ENCODE measurements at places on chromosomes 2 and 18.

- no peak for DNase-seq
Measured at GRCh38 chr2:63124850-63125249, 74.2 kb downstream of the OTX1 start.

GRCh38 chr2:10447300-10447894 lies 730 bp downstream of the ODC1 start:
- peak; percentile 47 for DNase-seq

GRCh38 chr2:133972297-133972696 lies 281.6 kb upstream of the MGAT5 start:
- no peak for DNase-seq

DNA sequence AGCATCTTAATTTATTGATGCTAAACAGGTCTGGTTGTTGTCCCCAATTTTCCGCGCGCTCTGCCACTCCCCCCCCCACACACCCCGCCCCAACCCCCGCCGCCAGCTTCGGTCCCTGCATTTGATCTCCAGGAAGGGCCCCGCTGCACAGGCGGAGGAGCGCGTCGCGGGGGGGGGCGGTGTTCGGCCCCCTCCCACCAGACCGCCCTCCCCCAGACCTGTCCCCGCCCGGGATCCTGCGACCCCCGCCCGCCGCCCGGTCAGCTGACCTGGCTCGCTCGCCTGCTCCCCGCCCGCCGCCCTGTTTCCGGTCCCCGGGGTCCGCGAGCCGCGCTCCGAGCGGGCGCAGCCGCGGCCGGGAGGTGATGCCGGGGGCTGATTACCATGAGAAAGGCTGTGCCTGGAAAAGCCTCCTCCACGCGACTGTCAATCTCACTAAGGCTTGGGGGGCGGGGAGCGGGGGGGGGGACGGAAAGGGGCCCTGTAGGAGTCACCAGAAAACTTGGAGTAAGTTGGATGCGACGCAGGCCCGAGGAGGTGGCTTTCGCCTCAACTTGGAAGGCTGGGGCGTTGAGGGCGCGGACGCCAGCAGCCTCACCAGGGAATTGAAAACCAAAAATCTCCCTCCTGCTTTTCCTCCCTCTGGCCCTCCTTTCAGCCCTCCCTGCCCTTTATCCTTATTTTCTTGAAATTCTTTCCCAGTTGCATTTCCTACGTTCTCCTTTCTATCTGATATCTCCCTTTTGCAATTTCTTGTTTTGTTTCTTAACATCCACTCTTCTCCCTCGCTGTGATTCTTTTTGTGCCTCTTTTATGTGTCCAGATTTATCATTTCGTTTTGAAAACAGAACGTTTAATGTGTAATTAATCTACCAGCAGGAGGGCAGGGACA lies 4.4 kb upstream of the ZEB2 start:
- DNase-seq = no peak

DNA sequence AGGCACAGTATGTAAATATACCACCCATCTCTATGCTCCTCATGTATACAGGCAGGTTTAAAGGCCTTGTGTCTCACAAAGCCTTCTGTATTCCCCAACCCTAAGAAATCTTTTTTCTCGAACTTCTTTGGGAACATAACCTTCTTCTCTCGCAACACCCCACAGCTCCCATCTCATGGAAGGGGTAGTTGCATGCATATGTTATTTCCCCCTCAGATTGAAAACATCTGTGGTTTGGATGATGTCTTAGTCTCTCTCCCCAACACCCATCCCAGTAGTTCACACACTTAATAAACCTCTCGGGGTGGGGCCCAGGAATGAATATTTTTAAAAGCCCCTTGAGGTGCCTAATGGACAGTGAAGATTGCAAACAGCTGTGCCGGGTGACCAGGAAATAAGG lies 21.0 kb upstream of the HDAC4 start:
- no peak for DNase-seq

- DNase-seq = no peak
Measured at GRCh38 chr18:58038063-58038462, 6.0 kb upstream of the NEDD4L start.

- DNase-seq = no peak
Measured at GRCh38 chr2:70691497-70692140, 76.4 kb downstream of the ADD2 start.

DNA sequence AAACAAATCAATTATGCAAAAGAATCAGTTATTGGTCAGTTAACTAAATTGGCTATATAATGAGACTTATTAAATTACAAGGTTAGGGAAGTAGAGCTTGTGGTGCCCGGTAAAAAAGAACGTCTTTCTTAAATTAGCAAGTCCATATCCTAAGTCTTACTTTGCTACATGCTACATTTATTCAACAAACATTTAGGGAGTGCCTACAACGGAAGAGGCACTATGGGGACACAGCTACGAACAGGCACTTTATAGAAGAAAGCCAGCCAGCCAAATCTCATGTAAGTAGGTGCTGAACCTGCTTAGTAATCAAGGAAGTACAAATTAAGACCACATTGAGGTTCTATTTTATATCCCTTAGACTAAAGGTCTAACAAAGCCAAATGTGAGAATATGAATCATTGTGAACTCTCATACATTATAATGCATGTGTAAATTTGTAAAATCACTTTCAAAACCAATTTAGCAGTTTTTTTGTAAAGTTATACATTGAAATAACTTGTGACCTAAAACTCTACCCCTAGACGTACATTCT lies 59.9 kb downstream of the PDK1 start:
- no peak for DNase-seq

DNA sequence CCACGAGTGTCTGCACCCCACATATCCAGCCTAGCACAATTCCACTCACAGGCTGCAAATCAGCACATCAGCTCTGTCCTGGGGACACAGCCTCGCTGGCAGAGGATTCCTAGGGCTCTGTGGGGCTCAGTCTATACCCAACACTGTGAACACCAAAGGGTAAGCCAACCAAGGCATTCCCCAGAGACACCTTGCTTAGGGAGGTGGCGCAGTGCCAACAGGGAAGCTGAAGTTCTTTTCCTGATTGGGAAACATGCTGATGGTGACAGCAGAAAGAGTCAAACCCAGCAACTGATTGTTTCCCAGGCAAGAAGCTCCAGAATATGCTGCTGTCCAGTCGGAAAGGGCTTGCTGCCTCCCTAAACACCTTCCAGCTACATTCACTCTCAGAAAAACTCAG lies 55.8 kb downstream of the TTC32 start:
- DNase-seq = no peak

- no peak for DNase-seq
Measured at GRCh38 chr2:23711979-23712755, 214.8 kb downstream of the ATAD2B start.

- DNase-seq = no peak
Measured at GRCh38 chr2:68292108-68292710, 27.5 kb downstream of the CNRIP1 start.

GRCh38 chr18:56678836-56679565 lies 27.8 kb downstream of the WDR7 start:
- DNase-seq = no peak

DNA sequence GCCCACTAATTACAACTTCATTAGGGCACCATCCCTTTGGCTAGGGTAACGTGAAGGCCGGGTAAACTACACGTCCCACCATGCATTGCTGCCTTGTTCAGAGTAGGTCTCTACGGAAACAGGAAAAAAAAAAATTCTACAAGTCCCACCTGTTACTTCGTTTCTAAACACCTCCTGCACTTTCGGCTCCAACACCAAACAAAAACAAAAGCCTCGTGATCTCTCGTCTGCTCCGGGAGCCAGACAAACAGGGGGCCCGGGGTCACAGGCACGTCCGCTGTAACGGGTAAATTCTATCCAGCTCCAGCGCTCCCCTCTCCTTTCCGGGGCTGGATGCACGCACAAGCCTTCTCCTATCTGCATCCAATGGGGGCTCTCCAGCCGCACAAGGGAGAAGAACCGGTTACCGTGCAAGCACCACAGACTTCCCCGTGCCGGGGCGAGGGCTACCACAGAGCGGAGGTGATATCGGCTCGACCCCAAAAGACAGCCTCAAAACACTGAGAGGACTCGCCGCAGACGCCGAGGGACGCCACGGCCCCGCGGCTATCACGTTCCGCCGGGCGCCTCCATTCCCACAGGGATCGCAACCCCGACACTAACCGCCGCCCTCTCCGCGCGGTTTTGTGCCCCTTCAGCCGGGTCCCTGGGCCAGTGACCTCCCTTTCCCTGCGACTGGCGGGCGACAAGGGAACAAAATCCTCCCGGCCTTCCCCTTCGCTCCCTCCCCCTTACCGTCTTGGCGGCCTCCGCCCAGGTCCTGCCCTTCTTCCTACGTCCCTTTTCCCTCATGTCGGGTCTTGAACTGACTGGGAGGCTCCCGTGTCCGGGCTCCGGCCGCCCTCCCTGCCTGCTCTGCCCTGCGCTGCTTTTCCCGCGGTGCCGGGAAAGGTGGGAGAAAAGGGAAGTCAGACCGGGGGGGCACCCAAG lies 591 bp downstream of the ASXL2 start:
- DNase-seq = peak; percentile 49

DNA sequence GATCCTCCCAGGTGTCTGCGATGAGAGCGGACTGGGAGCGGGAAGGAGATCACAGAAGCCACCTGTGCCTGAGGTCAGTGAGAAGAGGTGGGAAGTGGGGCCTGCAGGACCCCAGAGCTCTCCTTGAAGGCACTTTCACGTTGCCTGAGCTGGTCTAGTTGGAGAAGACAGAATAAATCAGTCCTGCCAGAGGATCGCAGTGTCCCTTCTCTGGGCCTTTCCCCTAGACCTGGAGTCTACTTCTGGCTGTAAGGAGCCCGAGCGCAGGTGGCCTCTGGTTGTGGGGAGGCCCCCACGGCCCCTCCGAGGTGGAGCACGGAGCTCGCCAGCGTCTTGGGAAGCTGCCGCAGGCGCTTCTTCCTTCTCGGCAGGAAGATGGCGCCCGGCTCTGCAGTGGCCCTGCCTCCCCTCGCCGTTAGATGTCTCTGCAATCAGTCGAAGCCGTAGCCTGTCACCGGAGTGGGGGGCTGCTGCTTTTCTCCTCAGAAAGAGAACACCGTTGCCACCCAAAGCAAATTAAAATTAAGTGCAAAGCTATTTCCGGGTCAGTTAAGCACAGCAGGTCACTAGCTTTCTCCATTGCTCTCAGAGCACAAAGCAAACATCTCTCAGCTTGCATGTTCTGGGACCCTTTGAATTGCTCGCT lies 212.0 kb upstream of the MYT1L start:
- no peak for DNase-seq

DNA sequence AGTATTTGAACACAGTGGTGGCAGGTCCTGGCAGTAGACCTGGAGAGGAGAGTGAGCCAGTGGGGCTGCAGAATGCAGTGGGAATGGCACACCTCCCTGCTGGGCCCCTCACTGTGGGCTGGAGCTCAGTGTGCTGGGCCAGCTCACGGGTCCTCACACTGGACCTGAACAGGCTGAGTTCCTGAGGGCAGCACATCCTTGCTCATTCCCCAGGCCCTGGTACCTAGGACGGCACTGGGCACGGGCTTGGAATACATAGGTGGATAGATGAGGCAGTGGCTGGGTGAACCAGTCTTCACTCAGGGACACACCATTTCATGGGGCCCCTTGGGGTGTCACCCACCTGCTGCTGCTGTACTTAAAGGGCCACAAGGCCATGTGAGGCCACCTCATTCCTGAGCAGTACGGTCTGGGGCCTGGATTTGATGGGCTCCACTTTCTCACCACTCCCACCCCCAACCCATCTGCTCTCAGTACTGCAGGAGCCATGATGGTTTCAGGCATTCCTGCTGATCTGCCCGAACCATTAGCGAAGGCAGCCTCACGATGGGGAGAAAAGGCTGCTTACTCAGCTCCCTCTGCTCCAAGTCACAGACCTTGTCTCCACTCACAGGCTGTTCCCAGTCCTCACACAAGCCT lies 4.2 kb downstream of the TMEM177 start:
- no peak for DNase-seq

GRCh38 chr2:191148281-191148680 lies 2.5 kb downstream of the STAT4 start:
- DNase-seq = no peak

DNA sequence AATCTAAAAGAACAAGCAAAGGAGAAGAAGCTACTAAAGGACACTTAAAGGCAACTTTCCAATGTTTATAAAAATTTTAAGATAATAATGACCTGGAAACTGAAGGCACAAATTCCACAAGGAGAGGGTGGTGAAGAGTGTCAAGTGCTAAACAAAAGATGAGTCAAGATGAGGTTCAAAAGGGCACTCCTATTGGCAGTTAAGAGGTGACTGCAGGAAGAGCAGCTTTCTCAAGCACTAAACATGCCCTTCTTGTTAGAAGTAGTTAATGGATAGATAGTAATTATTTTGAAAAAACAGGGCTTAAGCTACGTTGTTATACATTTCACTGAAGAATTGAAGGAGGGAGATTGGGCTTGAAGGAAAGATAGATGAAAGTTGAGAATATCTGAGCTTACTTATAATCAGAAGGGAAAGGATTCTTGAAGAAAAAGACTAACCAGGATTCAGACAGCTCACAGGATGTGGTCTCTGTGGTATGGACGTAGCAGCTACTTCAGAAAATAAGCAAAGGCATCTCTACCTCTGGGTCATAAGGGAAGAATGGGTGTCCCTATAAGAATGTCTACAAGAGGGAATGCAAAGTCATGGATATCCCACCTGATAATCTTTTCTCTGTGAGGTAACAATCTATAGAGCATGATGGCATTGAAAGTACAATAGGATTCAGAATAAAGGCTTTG lies 454.7 kb upstream of the SLC39A10 start:
- DNase-seq = no peak

GRCh38 chr18:37987901-37988300 lies 422.3 kb upstream of the CELF4 start:
- DNase-seq = no peak

DNA sequence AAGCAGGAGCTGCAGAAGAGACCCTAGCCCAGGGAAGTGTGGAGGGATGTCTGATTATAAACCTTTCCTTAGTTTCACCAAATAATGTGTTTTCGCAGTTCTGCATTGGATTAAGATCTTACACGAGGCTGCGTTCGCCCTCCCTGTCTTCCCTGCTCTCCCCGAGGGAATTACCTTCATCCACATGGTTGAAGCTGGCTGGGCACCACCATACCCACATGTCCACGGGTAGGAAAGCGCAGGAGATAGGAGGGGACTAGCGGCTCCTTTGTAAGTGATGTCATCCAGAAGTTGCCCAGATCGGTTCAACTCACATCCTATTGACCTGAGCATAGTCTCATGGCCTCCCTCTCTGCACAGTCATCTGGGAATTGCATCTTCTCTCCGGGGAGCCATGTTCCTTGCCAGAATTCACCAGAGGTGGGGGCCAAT lies 1.1 kb downstream of the TTL start:
- DNase-seq = no peak

- no peak for DNase-seq
Measured at GRCh38 chr2:151028691-151029176, 232.9 kb downstream of the RBM43 start.
